ENCODE measurements at places on chromosomes 13 and 19.
A peak's percentile ranks its signal among the peaks of the same experiment; 100 is the strongest.

GRCh38 chr13:43865892-43866291 lies 13.6 kb downstream of the CCDC122 start:
- no peak for DNase-seq

- no peak for DNase-seq
Observed at GRCh38 chr19:4016903-4017638, 9.5 kb downstream of the PIAS4 start.

- peak; percentile 89 for DNase-seq
Observed at GRCh38 chr13:45206340-45206739, 5.5 kb upstream of the KCTD4 start.

- DNase-seq: no peak
Observed at GRCh38 chr19:29836409-29836825, 24.6 kb downstream of the CCNE1 start.

- DNase-seq: no peak
Observed at GRCh38 chr19:18670312-18670711, 13.2 kb upstream of the CRTC1 start.

- DNase-seq: no peak
Observed at GRCh38 chr13:97913206-97913605, 40.3 kb upstream of the IPO5 start.

Data from non-pigmented ciliary epithelial cell (primary cell).